ENCODE measurements at places on chromosomes 13 and 19.

- no peak for DNase-seq
Observed at GRCh38 chr13:23609414-23609760, 39.2 kb downstream of the TNFRSF19 start.

- no peak for DNase-seq
Observed at GRCh38 chr13:114124431-114124830, 8.0 kb downstream of the RASA3 start.

DNA sequence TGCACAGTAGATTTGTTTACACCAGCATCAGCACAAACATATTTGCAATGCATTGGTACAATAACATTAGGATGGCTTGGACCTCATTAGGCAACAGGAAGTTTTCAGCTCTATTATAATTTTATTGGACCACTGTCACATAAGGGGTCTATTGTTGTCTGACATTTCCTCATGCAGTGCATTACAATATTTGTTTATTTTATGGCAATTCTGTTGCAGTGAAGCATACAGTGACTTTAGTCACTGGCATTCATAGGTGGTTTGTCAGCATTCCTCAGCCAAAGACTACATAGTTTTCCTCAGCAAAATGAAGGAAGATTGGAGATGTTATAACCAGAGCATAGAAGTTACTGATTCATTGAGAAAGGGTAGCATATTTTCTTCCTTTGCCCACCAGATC lies 1732.9 kb downstream of the PCDH9 start:
- no peak for DNase-seq

GRCh38 chr13:33204130-33204927 lies 81.2 kb downstream of the STARD13 start:
- no peak for DNase-seq

GRCh38 chr13:84917252-84917878 lies 881.9 kb downstream of the SLITRK6 start:
- DNase-seq, result no peak

- no peak for DNase-seq
Observed at GRCh38 chr19:21595185-21595584, 89.8 kb downstream of the ZNF429 start.

DNA sequence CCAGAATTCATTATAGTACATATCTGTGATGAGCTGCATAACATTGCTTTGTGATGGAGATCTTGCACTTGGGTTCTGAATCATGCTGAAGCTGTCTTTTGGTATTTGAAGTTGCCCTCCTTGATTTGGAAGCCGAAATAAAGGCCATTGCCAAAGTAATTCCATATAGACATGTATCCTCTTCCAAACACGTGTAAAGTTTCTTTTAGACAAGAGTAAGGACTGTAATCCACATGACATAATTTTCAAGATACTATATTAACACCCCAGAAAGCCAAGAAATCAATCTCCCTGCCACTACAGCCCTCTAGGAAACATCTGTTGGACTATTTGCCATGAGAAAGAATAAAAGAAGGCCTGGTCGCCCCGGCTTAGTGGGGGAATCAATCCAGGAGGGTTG lies 754.2 kb downstream of the FGF9 start:
- no peak for DNase-seq

- no peak for DNase-seq
Observed at GRCh38 chr19:10518444-10519361, 1.5 kb upstream of the S1PR5 start.

DNA sequence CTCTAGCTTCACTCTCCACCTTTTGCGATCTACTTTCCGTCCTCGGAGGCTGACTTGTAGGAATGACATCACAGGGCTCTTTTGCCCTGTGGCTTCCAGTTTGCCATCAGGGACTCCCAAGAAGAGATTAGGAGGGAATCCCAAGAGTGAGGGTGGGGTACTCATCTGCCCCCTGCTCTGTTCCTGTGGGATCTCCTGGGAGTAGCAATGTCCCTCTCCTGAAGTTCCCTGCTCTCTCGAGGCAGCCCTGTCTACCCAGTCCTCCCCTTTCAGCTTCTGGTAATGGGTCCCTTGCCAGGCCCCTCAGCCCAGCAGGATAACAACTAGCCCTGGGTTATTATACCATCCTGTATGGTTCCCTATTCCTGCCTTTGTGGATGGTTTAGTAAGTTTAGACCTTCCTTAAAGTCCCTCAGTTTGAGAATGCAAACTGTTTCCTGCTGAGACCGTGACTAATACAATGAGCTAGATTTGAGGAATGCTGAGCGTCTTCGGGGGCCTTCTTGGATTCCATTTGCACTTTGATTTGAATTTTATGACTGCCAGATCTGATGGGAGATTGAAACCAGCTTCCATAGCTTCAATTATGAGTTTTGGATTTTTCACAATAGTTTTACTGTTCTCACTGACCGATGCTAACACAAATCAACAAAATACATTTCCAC lies 73.7 kb upstream of the IPO5 start:
- no peak for DNase-seq

GRCh38 chr19:48632692-48633147 lies 4.5 kb downstream of the DBP start:
- DNase-seq, result no peak

- DNase-seq, result no peak
Observed at GRCh38 chr19:13985771-13986347, 20.3 kb downstream of the RFX1 start.

GRCh38 chr13:76663592-76664335 lies 222.4 kb downstream of the KCTD12 start:
- DNase-seq, result no peak

Measured in CD4-positive, alpha-beta T cell (primary cell).